Effector CD4-positive, alpha-beta T cell (primary cell): ENCODE measurements at places on chromosomes 12 and 14.
A peak's percentile ranks its signal among the peaks of the same experiment; 100 is the strongest.

- no peak for DNase-seq
Measured at GRCh38 chr14:35879151-35879648, 53.1 kb downstream of the BRMS1L start.

DNA sequence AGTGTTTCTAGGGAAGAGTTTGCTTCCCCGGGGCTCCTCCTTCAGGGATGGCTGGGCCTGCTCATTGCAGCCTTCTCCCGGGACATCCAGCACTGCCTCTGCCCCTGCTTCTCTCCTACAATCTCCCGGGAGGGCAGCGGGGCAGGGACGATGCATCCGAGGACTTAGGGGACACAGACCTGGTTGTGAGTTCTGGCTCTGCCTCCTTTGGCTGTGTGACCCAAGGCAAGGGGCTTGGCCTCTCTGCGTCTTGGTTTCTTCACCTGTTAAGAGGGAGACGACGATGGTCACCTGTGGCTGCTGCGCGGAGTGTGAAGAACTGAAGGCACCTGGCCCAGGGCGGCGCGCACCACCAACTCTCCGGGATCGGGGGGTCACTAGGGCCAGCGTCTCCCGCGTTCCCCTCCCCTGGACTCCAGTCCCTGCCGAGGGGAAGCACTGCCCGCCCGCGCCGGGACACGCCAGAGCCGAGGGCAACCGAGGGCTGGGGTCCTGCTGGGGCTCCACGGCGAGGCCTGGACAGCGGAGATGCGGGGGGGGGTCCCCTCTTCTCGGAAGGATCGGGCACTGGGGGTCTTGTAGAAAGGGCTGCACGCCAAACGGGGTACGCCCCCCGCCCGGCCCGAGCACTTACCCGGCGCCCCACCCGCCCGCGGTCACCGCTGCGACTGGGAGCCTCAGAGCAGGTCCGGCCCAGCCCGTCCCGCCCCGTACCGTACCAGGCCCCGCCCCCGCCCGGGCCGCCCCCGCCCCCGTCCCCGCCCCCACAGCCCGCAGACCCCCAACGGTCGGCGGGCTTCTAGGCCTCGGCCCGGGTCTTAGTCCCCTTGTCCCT is at the start of gene HVCN1:
TSS of gene HVCN1 (minus strand) at position 670 of the 835 bp plus-strand sequence. CDS start 5,870 bp downstream, outside the sequence.
- DNase-seq = peak; percentile 13

- peak; percentile 30 for DNase-seq
Measured at GRCh38 chr12:22083167-22083566, 37.1 kb downstream of the CMAS start.

GRCh38 chr12:121781484-121781997 is 11.9 kb downstream of the RHOF start:
- no peak for DNase-seq

DNA sequence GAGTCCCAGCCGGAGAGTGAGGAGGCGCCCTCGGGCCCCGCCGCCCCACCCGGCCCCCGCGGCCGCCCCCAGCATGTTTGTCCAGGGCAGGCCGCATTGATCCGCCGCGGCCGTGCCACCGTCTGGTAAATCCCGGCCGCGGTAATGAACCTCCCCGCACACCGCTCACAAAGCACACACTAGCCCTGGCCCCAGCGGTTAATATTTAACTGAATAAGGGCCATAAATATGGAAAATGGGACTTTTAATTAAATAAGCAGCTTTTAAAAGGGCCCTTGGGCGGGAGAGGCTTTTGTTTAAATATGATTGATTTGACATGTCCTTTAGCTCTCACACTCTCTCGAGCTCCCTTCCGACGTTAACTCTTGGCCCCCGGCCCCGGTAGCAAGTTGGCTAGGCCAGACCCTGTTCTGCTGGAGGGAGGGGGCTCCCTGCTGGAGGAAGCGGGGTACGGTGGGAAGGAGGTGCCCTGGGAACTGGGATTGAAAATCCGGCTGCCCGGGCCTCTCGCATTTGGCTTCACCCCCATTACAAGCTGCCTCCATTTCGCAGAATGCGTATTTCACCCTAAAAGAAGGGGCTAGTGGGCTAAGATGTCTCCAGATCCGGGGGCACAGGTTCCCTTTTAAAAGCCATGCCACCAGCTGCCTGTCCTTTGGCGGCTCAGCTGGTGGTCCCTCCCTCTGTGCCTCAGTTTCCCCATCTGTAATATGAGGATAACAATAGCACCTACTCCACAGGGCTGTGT is 199.8 kb downstream of the RBM19 start:
- no peak for DNase-seq
